ENCODE measurements at places on chromosomes 16 and 17.
A peak's percentile ranks its signal among the peaks of the same experiment; 100 is the strongest.

- no peak for DNase-seq
These were observed 9.7 kb upstream of the ARL5C start for GRCh38 chr17:39175695-39176093.

DNA sequence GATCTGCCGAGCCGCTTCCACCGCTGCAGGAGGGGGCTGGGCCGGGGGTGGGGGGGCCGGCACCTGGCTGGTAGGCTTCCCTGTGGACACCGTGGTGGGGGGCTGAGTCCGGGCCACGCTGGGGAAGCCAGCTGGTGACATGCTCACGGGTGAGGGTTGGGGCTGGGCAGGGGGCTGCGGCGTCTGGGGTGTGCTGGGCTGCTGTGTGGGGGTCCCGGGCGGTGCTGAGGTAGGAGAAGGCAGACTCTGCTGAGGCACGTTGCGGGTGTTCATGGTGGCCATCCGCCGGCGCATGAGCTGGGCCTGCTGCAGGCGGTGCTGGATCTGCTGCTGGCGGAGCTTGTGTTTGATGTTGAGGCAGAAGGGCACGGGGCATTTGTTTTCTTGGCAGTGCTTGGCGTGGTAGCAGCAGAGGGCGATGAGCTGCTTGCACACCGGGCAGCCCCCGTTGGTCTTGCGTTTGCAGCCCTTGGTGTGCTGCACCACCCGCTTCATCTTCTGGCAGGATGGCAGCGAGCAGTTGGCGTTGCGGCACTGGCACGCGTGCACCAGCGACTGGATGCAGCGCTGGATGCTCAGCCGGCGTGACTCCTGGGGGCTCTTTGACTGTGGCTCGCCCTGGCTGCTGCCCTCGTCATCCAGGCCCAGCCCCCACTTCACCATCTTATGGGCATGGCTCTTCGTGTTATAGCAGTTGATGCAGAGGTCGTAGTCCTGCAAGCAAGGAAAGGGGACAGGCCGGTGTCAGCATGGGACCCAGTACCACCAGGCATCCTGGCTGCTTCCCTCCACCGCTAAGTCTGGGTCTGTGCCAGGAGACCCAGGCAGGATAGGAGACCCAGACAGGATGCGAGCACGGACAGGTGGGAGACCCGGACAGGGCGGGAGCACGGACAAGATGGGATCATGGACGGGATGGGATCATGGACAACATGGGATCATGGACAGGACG, 12.1 kb upstream of the TRAP1 start:
- no peak for DNase-seq

GRCh38 chr16:17560548-17560947, 89.8 kb upstream of the XYLT1 start:
- DNase-seq, result no peak

DNA sequence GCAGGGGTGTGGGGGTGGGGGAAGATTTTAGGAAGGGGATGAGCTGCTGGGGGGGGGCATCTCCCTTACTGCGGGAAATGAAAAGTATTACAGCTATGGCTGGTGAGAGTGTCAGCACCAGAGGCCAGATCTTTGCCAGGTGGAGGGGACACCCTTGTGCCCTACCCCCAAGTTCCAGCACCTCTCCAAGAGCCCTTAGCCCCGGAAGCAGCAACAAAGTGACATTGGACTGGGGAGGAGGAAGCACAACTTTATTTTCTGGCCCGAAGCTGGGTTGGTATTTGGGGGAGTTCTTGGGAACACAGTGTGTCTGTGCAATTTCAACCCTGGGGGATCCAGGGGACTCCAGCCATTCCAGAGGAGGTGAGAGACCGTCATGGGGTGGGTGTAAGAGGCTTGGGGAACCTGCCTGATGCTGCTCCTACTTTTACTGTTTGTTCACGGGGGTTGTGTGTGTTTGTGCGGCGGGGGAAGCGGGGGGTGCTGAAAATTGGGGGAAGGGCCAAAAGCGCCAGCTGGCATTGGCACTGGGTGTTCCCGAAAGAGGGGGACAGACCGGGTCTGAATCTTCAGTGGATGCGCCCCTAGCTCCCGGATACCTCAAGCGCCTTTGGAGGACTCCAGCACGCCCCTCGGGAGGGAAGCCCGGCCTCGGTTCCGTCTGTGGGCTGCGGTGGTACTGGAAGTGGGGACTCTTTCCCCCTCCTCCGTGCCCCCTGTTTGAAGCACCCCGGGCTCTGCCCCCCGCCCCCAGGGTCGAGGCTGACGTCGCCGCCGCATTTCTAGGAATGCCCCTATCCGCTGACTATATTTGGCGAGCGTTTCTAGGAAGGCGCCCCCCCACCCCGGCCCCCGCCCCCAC, 230.3 kb downstream of the MRTFB start:
- DNase-seq, result peak; percentile 39

- no peak for DNase-seq
These were observed 1.7 kb downstream of the ANKRD40CL start for GRCh38 chr17:50765454-50766221.

Measured in AG20443 (cell line).